Right lobe of liver (tissue), 6 donors: ENCODE measurements at places on chromosomes 7 and 10. TPM values are rescaled to one million over a fixed set of nuclear protein-coding genes. Genes with fewer than 3 reads are reported as not detected.

DNA sequence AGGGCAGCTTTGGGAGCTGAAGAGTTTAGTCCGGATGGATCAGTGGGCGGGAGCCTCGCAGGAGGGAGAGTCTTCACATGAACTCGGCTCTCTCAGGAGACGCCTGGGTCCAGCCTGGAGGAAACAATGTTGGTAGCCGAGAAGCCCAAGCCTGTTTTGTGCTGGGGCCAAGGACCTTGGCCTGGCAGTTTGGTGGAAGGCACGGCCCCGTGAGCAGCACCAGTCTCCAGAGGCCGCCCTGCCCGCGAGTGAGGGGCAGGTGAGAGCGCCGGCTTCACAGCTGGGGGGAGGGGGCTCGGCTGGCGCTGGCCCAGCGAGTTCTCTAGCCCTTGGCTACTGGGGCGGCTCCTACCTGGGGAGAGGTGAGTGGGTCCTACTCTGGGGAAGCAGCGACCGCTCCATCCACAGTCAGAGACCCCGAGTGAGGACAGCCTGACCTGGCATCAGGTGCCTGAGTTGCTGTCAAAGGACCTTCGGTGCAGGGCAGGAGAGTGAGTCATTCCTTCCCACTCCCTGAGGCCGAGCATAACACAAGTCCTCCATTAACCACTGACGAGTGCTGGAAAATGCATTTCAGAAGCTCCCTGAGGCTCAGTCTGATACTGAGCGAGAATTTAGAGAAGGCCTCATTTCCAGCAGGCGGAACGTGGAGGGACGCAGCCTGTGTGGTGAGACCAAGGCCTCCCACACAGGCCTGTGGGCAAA, 89.3 kb upstream of the DIP2C start:
- H3K4me3 ChIP-seq = no peak overlapping the region

GRCh38 chr10:15486404-15486803, 115.3 kb upstream of the FAM171A1 start:
- no peak overlapping the region for H3K4me3 ChIP-seq
- H3K27ac ChIP-seq = no peak overlapping the region
- H3K27me3 ChIP-seq = no peaks in the 10 kb centered on the region
- no peak for DNase-seq
- H3K36me3 ChIP-seq = no peaks in the 10 kb centered on the region

GRCh38 chr7:107506674-107507339, 37.0 kb downstream of the GPR22 start:
- no peaks in the 10 kb centered on the region for H3K27me3 ChIP-seq
- DNase-seq = peak; percentile 26
- no peak overlapping the region for H3K4me3 ChIP-seq
- no peak overlapping the region for H3K27ac ChIP-seq
- H3K36me3 ChIP-seq = no peaks in the 10 kb centered on the region

Gene TCERG1L
- not detected for total RNA-seq

Gene GSTO2
- total RNA-seq = 3.1 TPM

Gene FGFBP3
- 0.19 TPM for total RNA-seq
